Stimulated activated CD4-positive, alpha-beta T cell treated with anti-CD3 and anti-CD28 coated beads, Interleukin-1b, Interleukin-23, amount 100 ng/mL, for 1 hour (primary cell): ENCODE measurements at places on chromosomes 5 and 9.

DNA sequence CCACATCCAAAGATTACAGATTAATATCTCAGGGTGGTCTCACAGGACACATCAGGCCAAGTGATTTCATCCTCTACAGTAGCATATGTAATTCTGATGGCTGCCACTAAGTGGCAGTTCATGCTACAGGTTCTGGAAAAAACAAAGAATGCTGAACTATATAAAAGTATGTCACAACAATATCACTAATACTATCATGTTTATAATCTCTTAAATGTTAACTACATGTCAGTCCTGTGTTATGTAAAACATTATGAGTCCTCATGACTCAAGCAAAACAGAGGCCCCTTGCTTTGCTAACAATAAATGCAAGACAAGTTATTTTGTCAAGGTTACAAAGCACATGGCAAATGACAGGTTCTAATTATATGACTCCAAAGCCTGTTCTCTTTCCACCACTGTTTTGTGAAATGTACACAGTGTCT, 233.2 kb downstream of the FBXL17 start:
- DNase-seq = no peak

DNA sequence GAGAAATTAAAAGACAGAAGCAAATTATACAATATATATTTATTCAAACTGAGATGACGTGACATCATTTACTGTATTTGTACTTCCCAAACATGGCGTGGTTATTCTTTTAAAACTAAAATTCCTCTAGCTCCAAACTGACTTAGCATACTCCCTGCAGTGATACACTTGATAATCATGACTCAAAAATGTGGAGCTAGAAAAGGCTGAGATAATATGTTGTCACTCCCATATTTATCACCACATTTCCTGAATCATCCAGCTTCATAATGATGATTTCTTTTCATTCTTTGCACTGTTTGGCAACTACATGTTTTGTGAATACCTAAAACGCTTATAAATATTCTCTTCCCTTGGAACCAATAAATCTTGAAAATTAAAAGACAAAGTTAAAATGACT, 341.0 kb downstream of the EBF1 start:
- no peak for DNase-seq

DNA sequence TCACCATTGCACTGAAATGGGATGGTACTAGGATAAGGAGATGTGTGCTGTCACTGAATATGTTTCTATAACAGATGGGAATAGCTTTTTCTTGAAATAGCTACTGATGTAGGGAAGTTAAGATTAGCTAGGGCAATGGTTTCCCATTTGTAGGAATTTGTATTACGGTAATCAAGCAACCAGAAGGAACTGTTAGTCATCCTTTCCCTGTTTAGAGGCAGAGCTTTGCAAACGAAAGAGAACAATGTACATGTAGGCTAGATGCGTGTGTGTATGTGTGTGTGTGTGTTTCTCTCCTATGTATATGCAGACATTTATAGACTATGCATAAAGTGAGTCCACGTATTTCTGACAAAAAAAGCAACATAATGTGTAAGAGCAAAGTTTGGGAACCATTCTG, 171.9 kb upstream of the GRIA1 start:
- no peak for DNase-seq

- peak; percentile 71 for DNase-seq
Measured at GRCh38 chr5:141878711-141879425, 658 bp upstream of the PCDH1 start.

DNA sequence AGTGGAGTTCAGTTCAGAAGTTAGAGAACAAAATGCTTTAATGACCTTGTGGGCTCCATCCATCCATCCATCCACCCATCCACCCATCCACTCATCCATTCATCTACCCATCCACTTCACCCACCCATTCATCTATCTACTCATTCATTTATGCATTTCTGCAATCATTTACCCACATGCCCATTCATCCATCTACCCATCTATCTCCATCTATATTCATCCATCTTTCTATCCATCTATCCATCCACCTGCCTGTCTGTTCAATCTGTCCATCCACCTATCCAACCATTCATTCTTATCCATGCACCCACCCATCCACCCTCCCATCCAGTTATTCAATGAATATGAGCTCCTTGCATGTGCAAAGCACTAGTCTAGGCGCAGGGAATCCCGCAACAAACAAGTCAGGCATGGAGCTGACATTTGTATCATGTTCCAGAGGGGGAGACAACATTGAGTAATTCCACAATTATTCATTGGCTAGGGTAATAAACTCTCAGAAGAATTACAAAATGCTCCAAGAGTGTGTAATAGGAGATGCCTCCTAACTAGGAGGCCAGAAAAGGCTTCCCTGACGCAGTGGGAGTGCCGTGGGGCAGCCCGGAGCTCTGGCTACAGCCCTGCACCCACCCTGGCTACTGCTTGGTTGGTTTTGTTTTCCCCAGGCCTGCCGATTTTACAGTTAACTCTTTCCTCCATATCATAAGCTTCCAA, 211.2 kb downstream of the NXNL2 start:
- DNase-seq = no peak

DNA sequence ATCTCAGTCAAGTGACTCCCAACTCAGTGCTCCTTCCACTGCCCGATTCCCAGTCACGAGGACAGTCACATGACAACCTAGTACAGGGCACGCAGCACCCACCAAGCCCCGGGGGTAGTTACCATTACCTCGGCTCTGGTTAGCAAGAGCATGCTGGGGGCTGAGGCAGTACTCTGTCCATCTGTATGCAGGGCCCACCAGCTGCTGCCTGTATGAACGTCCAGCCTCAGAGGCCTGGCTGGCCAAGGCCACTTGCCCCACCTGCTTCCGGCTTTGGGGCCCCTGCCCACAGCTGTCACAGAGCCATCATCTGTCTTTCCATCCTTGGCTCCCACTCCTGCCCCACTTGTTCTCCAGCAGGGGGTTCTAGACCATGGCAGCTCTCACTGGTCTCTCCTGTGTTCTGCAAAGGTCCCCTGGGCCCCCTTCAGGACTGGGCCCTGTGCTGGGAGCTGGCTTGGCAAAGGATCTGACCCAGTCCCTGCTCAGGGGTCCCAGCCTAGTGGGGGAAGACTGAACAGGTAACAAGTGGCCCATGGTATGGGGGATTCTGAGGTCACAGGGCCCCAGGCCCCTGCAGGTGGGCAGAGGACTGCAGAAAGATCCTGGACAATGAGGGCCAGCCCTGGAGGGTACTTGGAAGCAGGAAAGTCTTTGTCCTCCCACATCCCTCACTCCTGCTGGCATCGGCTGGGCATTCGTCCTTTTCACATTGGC, 3.3 kb downstream of the RPL35 start:
- no peak for DNase-seq

DNA sequence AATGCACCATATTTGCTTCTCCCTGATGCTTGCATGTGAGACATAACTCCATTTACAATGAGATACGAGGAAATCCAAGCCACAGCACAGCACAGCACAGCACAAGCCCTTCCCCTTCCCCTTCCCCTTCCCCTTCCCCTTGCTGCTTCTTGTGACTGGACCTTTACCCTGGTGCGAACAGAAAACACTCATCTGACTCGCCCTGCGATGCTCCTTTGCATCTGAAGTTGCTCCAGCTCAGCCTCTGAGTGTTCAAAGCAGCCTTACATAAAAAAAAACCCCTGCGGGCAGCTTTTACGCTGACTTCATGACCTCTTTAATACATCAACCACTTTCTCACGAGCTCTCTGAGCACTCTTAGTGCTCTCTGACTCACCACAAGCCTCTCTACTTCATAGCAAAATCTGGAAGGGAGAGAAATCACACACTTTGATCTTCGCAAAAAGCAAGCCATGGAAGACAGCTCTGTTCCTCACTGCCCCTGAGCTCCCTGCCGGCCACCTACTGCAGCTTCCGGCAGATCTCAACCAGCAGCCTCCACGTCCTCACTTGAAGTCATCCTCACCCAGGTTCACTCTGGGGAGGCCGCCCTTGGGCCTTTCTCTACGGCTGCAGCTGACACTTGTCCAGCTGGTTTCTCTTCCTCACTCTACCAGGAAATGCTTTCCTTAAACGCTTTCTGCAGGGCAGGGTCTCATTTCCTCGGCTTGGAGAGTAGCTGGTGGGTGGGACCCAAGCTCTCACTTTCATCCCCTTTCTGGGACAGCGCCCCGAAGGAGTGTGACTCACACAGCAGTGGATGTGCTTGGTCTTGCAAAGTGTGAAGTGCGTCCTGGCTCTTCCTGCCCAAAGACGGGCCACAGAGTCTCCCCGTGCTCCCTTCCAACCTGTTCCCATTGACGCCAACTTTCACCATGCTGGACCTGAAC, 5.3 kb downstream of the SLC34A1 start:
- no peak for DNase-seq

DNA sequence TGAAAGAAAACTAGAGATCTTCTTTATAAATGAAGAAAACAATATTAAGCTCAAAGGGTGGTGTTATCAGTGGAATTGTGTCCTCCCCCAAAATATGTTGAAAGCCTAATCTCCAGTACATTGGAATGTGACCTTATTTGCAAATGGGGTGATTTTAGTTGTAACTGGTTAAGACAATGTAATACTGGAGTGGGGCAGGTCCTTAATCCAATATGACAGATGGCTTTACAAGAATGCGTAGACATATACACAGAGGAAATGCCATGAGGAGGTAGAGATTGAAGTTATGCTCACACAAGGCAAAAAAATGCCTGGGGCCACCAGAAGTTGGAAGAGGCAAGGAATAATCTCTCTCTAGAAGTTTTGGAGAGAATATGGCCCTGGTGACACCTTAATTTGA, 13.7 kb upstream of the TRIM32 start:
- DNase-seq = no peak

DNA sequence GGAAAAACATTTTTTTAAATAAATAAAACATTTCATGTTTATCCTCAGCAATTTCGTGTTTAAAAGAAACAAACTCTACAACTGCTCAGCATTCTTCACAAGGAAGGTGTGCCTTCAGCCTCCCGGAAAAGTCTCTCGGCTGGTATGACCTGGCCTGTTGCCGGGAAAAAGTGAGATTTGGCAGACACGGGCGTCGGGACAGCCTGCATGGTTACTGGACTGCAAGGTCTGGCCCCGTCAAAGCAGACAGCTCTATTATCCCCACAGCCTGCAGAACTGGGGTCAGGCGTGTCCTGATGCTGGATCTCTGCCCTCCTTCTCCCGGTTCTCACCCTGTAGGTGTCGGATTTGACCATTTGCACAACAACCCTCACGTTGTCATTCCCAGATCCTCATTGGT, 120.3 kb upstream of the SPATA31C2 start:
- no peak for DNase-seq

DNA sequence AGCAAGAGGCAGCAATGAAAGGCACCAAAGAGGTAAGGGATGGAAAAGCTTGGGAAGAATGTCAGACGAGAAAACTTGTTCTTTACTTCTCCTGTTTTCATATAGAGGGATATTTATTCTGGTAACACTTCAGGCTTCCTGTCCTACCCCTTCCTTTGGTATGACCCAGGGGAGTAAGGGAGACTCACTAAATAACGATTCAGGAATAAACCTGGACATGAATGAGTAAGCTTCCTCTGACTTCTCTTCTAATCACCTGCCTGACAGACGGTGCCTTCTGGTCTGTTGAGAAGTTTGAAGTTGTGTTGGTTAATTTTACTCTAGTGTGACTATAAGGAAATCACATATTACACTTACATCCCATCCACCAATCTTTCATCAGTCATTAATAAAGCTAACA, 461.2 kb downstream of the CDH12 start:
- no peak for DNase-seq

GRCh38 chr9:73067074-73067473, 84.6 kb upstream of the ANXA1 start:
- no peak for DNase-seq

GRCh38 chr9:114386886-114387679, 699 bp downstream of the AKNA start:
- no peak for DNase-seq

DNA sequence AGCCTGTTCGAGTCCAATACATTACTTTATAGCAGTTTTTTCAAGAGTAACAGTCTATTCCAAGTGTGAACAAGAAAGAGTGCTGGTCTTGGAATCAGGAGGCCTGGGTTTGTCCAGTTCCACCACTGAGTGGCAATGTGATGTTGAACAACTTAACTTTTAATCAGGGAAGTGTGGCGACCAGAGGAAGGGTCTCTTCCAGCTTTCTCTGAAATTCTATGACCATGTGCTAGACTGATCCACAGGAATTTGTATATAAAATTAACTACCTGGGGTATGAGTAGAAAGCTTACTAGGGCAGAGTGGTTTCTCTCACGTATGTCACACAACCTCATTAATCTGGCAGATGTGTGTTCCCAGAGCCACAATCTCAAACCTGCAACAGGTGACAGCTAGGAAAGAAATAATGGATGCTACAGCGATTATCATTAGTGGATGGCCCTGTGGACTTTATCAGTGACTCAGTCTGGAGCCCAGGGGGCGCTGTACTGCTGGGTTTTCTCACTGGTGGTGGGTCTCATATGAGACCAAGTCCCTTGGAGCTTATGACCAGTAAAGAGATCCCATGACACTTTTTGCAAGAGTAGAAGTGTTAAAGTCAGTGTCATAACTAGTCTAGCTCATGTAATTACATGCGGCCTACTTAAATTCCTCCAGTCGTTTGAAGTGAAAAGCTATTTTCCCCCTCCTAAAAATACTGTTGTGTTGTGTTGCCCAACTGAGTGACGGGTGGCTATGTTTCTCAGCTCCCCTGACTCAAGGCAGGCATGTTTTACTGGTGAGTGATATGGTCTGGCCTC, 116.5 kb downstream of the GDNF start:
- no peak for DNase-seq

DNA sequence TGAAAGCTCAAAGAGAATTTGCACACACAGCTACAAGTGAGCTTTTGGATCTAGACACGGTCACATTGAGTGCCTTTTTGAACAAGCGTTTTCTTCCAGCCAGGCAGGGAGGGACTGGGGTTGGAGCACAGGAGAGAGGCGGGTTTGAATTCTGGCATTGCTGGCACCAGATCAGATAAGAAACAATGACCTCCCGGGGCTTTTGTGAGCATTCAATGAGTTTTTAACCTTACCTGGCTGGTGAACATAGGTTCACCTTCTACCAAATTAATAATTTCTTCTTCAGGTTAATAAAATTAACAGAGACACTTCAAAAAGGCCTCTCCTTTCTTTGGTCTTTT, 312.9 kb upstream of the MSX2 start:
- no peak for DNase-seq

GRCh38 chr9:79129865-79130480, 441.8 kb upstream of the TLE4 start:
- no peak for DNase-seq

DNA sequence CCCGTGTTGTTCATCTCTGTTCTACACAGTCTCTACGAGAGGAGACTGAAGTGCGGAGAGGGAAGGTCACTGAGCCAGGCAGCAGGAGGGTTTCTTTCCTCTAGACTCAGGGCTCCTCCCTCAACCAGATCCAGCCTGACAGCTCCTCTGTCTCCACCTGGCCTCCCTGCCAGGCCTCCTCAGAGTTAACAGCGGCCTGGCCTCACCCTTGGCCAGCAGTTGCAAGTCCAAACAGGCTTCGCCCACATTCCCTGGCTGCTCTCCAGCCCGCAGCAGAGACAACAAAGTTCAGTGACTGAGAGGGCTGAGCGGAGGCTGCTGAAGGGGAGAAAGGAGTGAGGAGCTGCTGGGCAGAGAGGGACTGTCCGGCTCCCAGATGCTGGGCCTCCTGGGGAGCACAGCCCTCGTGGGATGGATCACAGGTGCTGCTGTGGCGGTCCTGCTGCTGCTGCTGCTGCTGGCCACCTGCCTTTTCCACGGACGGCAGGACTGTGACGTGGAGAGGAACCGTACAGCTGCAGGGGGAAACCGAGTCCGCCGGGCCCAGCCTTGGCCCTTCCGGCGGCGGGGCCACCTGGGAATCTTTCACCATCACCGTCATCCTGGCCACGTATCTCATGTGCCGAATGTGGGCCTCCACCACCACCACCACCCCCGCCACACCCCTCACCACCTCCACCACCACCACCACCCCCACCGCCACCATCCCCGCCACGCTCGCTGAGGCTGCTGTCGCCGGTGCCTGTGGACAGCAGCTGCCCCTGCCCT, at the start of gene HRCT1:
HRCT1 (plus strand) TSS at position 291 of the 768 bp plus-strand sequence; CDS start at position 377, 86 bp downstream.
- no peak for DNase-seq
